Activated CD4-positive, CD25-positive, alpha-beta regulatory T cell treated with anti-CD3 and anti-CD28 coated beads, Interleukin-2, amount 50 U/mL, for 16 hours (primary cell): ENCODE measurements at places on chromosomes 13 and 19.
A peak's percentile ranks its signal among the peaks of the same experiment; 100 is the strongest.

DNA sequence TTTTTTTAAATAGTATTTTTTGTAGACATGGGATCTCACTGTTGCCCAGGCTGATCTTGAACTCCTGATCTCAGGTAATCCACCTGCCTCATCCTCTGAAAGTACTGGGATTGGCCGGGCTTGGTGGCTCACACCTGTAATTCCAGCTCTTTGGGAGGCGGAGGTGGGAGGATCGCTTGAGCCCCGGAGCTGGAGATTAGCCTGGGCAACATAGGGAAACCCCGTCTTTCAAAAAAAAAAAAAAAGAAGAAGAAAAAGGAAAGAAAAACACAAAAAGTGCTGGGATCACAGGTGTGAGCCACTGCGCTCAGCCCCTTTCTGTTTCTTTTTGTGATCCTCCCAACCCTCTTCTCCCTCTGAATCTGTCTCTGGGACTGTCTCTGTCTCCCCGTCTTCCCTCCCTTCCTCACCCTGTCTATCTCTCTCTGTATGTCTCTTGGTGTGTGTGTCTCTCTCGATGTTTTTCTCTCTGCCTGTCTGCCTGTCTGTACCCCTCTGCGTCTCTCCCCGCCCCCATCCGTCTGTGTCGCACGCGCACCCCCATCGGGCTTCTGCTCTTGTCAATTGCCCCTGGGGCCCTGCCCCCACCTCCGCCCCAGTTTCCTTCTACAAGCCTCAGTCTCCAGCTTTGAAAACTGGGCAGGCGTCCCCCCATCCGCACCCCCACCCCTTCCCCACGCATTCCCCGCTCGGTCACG is 540 bp upstream of the ZFP36 start:
- peak; percentile 75 for DNase-seq

DNA sequence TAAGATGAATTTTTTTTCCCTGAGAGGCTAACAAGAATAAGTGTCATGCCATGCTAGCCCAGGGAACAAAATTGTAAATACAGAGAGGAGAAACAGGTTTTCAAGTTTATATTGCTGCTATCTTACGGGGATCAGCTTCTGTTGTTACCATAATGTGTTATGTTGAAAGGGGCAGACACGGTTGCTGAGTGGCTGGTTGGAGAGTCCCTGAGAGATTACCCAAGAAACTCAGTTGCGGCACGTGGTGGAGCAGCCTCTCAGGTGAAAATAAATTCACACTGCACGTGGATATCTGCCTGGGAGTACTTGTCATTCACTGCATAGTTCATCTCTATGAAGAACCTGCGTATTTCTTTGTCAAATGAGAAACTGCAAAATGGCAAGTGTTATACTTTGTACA is 293.6 kb downstream of the TDRD3 start:
- no peak for DNase-seq

DNA sequence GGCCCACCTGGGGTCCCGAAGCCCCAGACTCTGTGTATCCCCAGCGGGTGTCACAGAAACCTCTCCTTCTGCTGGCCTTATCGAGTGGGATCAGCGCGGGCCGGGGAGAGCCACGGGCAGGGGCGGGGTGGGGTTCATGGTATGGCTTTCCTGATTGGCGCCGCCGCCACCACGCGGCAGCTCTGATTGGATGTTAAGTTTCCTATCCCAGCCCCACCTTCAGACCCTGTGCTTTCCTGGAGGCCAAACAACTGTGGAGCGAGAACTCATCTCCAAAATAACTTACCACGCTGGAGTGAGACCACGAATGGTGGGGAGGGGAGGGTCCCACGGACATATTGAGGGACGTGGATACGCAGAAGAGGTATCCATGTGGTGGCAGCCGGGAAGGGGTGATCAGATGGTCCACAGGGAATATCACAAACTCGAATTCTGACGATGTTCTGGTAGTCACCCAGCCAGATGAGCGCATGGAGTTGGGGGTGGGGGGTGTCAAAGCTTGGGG is 1.0 kb upstream of the ICAM5 start:
- no peak for DNase-seq

GRCh38 chr19:53466726-53467484 is 628 bp upstream of the ZNF813 start:
- DNase-seq: no peak

DNA sequence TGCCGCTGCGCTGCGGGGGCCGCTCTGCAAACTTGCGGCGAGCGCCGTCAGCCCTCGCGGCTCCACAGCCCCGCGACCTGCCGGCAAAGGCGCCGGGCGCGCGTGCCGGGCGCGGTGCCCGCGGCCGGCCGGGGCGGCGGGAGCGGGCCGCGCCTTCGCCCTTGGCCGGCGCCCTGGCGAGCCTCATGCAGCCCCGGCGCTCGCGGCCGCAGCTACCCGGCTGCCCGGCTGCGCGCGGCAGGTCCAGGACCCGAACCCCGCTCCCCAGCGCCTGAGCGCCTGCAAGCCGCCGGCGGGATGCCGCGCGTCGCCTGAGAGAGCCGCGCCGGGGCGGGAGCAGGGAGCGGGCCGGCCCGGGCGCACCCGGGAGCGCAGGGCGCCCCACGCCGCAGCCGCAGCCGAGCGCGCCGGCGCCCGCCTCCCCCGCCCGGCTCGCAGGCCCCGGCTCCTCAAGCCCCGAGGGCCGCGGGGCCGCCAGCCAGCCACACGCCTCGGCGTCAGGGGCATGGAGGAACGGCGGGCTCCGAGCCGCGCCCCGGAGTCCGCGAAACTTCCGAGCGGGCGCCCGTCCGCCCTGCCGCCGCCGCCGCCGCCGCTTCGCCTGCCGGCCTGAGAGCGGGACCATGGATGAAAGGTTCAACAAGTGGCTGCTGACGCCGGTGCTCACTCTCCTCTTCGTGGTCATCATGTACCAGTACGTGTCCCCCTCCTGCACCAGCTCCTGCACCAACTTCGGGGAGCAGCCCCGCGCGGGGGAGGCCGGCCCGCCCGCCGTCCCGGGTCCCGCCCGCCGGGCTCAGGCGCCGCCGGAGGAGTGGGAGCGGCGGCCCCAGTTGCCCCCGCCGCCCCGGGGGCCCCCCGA is 564 bp downstream of the HS6ST3 start:
- DNase-seq: no peak

DNA sequence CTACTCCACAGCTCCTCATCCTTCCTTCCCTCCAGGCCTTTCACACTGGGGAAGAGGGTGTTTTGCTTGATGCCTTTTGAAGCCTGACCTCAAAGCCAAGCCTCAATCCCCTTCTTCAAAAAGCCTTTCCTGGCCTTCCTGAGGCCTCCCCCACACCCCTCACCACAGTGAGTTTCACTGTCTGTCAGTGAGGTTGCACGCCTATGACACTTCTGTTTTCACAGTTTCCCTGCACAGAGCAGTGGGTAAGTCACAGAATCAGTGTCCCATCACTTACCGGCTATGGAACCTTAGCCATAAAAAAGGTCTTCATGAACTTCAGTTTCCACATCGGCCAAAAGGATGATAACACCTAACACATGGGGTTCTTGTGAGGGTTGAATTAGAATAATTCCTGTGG is 371.4 kb downstream of the UQCRFS1 start:
- DNase-seq: no peak

DNA sequence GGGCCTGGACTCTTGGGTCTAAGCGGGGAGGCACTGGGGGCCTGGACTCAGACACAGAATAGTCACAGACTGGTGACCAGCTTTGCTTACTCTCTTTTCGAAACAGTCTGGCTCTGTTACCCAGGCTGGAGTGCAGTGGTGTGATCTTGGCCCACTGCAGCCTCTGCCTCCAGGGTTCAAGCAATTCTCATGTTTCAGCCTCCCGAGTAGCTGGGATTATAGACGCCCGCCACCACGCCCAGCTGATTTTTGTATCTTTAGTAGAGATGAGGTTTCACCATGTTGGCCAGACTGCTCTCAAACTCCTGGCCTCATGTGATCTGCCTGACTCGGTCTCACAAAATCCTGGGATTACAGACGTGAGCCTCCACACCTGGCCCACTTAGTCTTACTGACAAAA is 11.1 kb downstream of the MED25 start:
- no peak for DNase-seq

- DNase-seq: no peak
Observed at GRCh38 chr13:93341517-93341916, 114.9 kb downstream of the GPC6 start.
